NCI-H1417 (cell line): ENCODE measurements at places on chromosomes 1 and 21.
A peak's percentile ranks its signal among the peaks of the same experiment; 100 is the strongest.

GRCh38 chr1:5484451-5485165 lies 507.6 kb downstream of the NPHP4 start:
- DNase-seq = no peak

DNA sequence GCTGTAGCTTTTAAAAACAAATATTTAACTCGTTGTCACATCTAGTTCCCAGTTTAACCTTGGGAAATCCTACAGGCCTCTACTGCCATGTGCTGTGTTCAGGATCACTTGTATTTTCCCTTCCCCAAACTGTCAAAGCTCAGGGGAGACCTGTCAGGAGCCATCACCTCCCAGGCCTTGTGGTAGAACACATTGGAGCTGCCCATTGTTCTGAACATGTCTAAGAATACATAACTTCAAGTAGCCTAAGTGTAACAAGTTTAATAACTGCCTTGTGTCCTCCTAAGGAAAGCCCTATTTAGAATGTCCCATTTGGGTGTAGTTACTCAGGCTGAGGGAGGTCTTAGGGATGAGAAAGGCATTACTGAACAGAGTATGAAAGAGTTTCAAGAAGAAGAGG lies 28.6 kb upstream of the PIGC start:
- no peak for DNase-seq

GRCh38 chr1:216448011-216448510 lies 24.8 kb upstream of the USH2A start:
- no peak for DNase-seq

- DNase-seq = no peak
Observed at GRCh38 chr1:46612937-46613660, 3.5 kb downstream of the MOB3C start.

DNA sequence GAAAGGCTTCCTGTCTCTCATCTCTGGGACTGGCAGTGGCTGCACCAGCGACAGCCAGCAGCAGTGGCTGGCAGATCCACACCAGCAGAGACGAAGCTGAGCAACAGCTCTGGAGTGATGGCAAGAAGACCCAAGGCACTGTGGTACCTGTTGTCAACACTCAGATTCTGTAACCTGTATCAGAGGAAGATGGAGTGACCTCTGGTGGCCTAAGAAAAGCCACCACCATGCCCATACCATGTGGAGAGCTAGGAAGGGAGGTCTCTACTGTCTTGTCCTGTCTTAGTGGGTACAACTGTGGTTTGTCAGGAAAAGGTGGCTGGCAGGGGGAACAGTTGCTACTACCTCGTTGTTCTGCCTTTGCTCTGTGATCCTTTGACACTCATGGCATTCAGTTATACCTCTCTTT lies 22.5 kb upstream of the RHBDL2 start:
- DNase-seq = no peak

DNA sequence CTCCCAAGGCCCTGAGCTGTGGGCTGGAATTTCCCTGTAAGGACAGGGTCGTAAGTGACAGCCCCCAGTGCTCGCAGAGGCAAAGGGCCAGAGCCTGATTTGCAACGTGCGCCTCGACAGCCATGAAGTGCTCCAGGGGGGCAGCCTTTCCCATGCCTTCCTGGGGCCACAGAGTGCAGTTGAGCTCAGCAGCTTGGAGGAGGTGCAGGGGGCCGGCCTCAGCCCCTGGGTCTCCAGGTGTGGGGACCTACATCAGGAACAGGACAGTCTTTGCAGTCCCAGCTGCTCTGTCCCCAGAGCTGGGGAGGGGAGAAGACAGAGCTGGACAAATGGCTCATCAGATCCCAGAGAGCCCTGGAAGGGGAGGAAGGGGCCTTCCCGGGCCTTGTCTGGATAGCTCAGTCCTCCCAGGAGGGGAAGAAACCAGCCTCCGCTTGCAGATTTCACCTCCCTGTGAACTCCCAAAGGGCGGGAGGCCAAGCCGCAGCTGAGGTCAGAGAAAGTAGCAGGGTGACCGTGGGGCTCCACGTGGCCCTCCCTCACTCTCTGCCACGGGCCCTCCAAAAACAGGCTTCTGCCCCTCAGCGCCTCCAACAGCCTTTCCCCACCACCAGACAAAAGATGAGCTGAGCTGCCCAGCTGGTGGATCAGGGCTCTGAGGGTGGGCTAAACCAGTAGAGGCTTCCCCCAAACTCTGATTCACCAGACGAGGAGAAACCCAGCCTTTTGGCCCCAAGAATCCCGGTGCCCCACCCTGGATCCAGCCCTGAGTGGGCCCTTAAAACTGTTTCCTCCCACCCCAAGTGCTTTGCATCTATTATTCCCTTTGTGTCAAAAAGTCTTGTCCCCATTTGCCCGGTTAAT lies 76.5 kb downstream of the DHRS3 start:
- no peak for DNase-seq

- DNase-seq = no peak
Observed at GRCh38 chr1:151368393-151369301, 3.9 kb downstream of the SELENBP1 start.

- no peak for DNase-seq
Observed at GRCh38 chr1:183632964-183633363, 2.6 kb downstream of the ARPC5 start.

GRCh38 chr1:68314151-68314780 lies 81.9 kb upstream of the WLS start:
- peak; percentile 81 for DNase-seq

DNA sequence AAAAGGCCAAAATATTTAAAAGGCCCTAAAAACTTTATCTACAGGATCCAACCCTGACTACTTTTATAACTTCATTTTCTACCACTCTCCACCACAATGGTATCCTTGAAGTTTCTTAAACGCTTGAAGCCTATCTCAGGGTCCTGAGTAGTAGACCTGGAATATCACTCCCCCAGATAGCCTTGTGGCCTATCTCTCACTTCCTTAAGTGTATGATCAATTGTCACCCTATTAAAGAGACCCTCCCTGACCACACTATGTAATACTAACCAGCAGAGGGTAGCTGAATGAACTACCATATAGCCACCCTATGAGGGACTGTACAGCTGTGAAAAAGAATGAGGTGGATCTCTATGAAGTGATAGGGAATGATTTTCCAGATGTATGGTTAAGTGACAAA lies 5.6 kb downstream of the CD58 start:
- no peak for DNase-seq
